ENCODE measurements at places on chromosomes 4 and X.

DNA sequence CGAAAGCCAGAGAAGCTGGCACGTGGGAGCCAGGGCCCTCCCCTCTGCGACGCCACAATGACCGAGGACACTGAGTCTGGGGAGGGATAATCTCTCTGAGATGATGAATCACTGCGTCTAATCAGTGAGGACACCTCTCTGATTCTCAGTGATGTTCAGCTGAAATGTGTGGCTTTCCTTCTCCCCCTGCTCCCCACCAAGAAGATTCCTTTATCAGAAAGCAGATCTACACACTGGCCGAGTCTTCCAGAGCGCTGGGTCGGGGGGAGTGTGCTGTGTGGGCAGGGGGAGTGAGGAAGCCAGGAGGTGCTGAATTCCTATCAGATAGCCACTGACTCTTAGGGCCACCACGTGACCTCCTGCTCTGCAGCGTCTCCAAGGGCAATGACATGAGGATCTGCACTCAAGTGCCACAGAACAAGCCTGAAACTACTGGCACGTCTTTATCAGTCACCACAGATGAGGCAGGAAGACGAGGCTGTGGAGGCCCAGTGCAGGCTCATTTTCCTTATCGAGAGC lies 89.2 kb downstream of the GATB start:
- DNase-seq = no peak

GRCh38 chrX:9873360-9873759 lies 87.1 kb downstream of the SHROOM2 start:
- DNase-seq = no peak

DNA sequence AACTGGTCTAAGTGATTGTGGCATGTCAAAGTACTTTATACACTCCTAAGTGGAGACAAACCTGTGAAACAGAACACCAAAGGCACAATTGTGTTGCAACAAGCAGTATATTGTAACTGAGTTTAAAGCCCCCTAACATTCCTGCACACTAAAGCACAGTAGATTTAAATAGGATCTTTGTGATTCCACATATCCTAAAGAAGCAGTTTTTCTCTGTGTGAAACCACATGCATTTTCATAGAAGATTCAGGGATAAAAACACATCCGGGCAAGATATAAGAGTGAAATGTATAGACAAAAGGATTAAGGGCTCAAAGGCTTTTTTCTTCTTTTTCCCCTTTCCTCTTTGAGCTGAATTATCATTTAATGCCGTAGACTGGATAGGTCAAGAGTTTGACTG lies 82.2 kb downstream of the ANK2 start:
- no peak for DNase-seq

GRCh38 chr4:180449395-180449956 lies 1793.7 kb upstream of the TENM3 start:
- no peak for DNase-seq

GRCh38 chrX:13598877-13599276 lies 29.5 kb downstream of the EGFL6 start:
- DNase-seq = no peak
